ENCODE measurements at places on chromosomes 5 and 9. TPM values are rescaled to one million over a fixed set of nuclear protein-coding genes. Genes with fewer than 3 reads are reported as not detected.

DNA sequence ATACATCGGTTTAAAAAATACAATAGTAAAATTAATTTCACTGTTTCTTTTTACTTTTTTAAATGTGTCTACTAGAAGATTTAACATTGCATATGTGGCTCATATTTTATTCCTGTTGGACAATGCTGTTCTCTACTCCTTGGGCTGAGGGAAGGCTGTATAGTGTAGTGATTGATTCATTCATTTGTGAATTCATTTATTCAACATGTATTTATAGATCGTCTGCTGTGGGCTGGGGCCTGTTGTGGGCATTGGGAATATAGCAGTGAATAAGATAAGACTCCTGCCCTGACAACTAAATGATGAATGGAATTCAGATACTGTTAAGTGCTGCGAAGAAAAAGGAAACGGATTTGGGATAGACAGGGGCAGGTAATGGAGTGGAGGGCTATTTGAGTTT is 55.7 kb downstream of the ZNF618 start:
- DNase-seq = no peak

- DNase-seq = no peak
These were observed 237.7 kb downstream of the SH3GL2 start for GRCh38 chr9:17816431-17817027.

DNA sequence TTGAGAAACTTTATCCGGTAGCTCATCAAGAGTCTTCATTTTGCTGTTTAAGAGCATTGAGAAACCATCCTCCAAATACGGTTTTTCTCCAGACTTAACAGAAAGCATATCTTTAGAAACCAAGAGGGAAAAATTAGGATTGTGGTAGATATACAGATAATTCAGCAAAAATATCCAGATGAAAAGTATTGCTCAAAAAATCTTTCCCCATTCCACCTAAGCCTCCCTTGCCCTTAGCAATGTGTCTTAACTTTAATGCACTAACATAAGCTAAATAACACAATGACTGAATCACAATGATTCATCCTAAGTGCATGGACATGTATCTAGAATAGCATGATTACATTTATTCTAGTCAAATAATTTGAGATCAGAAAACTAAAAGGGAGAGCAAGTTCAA is 130.3 kb upstream of the TARS1 start:
- no peak for DNase-seq

The ZNF483 gene
- 30.7 TPM for total RNA-seq

The CCL21 gene
- not detected for total RNA-seq
